Fibroblast of skin of right biceps (primary cell): ENCODE measurements at places on chromosomes 7 and 10.

GRCh38 chr7:47816647-47817046 is 131.6 kb downstream of the PKD1L1 start:
- peak; percentile 80 for DNase-seq

DNA sequence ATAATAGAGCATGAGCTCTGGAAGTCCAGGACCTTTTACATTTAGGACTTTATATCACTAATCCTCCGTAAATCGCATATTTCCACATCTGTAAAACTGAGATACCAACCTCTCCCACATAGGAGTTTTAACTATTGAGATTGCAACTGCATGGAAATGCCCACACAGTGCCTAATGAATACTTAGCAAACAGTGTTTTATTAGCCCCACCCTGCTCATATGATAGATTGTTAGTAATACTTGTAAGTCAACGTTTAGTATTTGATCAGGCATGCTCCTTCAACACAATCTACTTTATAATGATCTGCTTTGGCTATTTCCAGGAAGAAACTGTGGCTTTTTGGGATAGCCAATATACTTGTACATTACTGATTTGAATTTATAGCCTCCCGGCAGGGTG is 8.5 kb downstream of the PDZD8 start:
- DNase-seq = no peak

- no peak for DNase-seq
These were observed 34.0 kb downstream of the SPDYE6 start for GRCh38 chr7:102322202-102322715.

GRCh38 chr10:1654247-1654646 is 83.1 kb downstream of the ADARB2 start:
- DNase-seq = no peak

- DNase-seq = no peak
These were observed 14.9 kb upstream of the EZH2 start for GRCh38 chr7:148898845-148899484.

GRCh38 chr7:121102619-121103018 is 114.1 kb downstream of the CPED1 start:
- no peak for DNase-seq

GRCh38 chr7:55254596-55255495 is 110.3 kb upstream of the LANCL2 start:
- DNase-seq = peak; percentile 76

- peak; percentile 80 for DNase-seq
These were observed 187.2 kb upstream of the CSTF2T start for GRCh38 chr10:51886438-51887068.

DNA sequence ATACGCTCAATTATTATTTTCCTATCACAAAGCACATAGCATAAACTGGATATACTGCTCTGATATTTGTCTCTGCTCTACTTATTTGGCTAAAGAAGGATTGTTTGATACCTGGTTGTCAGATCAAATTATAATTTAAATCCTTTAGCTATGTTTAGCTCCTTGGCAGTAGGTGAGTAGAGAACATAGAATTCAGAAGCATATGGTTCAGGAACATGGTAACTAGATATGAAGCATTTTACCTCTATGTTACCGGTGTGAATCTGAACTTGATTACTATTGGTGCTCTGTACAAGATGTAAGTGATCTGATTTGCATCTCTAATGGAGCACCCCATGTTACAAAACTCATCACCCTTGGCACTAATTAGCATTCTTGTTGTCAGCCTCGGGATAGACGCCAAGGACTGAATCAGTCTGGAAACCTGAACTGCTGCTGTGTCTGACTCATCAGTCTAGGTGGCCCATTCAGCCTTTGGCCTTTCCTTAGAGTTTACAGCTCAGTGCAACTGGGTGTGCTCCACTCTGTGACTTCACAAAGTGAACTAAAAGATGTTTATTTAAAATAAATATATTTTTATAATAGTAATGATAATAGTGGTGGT is 12.3 kb upstream of the MYPN start:
- DNase-seq = peak; percentile 97

GRCh38 chr7:96685353-96685752 is 24.3 kb downstream of the SEM1 start:
- no peak for DNase-seq

- peak; percentile 67 for DNase-seq
These were observed 52.8 kb downstream of the DLG5 start for GRCh38 chr10:77873536-77874380.

- no peak for DNase-seq
These were observed 241.7 kb downstream of the GATA3 start for GRCh38 chr10:8296090-8296733.
